ENCODE measurements at places on chromosomes 2 and 18.

- no peak for DNase-seq
These were observed 118.9 kb downstream of the TMEM18 start for GRCh38 chr2:558302-558642.

DNA sequence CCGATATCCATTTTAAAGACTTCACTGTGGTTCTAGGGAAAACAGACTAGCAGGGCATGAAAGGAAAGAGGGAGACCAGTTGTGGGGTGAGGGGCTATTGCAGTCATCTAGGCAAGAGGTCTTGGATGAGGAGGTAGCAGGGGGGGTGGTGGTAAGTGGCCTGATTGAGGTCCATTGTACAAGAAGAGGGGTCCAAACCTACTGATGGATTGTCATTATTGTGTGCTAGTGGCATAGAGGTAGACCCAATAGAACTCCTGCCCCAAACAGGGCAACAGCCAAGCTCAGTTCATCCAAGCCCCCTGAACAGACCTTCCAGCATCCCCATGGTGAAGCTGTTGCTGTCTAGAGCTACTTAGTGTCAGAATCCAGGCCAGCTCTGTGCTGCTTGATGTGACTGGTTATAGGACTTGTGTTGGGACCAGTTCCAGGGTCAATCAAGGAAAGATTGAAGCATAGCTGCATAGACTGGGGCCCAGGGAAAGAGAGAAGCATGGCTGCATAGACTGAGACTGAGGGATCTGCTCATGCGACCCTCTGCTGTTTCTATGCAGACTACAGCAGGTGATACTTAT lies 7.0 kb downstream of the ASAP2 start:
- DNase-seq, result no peak

GRCh38 chr2:108074150-108074549 lies 87.8 kb downstream of the SLC5A7 start:
- no peak for DNase-seq

DNA sequence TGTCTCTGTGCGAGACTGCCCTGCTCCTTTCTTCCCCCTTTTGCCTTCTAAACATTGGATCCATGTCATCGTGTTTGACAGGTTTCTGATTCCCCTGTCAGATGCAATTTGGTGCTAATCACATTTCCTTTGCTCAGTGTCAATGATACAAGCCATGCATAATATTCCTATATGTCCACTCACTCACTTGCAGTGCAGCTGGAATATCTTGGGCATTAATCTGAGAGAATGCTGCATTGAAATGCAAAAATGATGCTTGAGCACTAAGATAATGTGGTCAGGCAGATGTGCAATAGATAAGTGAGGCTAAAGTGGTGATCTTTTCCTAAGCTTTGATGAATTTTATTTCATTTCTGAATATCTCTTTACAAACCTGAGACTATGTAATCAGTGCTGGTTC lies 375.5 kb downstream of the PARD3B start:
- DNase-seq, result no peak

DNA sequence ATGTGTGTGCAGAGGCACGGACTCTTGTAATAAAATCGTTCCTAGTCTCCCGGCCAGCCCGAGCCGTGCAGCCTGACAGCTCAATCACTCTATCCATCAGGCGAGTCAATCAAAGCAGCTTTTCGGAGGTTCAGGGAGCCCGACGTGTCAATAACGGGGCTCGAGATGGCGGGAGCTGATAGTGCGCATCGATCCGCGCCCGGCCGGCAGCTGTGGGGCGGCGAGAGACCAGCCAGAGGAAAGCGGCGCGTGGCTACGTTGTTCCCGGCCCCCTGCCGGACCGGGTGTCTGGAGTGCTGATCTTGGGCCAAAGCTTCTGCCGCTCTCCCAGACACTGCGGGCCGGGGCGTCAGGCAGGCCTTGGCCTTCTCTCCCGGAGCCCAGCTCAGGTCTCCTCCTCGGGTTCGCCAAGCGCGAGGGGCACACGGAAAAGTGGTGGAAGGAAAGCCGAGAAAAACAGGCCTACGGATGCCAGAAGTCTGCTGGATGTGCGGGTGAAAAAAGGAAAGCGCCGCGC lies 2.4 kb downstream of the EN1 start:
- DNase-seq, result no peak

DNA sequence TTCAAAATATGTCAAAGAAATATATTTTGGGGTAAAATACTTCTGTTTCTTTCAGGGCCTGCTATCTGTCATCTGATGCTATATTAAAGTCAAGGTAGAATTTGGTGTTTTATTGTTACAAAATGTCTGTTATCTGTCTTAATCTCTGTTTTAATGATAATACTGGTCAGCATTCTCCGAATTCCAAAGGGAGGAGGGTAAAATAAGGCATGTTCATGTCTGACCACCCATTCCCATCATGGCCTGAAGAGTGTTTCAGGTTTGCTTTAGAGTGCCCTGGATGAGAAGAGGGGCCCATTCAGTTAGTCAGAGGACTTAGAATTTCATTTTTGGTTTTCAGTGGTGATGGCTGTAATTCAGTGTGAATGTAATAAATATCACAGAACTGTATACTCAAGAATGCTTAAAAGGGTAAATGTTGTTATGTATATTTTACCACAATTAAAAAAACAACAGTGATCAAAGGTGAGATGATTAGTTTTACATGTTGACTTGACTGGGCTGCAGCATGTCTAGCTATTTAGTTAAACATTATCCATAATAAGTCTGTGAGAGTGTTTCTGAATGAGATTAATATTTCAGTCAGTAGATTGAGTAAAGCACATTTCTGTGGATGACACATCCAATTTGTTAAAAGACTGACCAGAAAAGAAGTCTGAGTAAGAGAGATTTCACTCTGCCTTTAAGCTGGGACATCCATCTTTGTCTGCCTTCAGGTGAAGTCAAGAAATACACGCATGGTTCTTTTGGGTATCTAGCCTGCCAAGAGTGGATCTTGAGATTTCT lies 467.9 kb upstream of the SYT4 start:
- no peak for DNase-seq
